ENCODE measurements at places on chromosomes 11 and 22.
A peak's percentile ranks its signal among the peaks of the same experiment; 100 is the strongest.

- DNase-seq, result no peak
Measured at GRCh38 chr22:35319244-35319985, 19.7 kb downstream of the TOM1 start.

DNA sequence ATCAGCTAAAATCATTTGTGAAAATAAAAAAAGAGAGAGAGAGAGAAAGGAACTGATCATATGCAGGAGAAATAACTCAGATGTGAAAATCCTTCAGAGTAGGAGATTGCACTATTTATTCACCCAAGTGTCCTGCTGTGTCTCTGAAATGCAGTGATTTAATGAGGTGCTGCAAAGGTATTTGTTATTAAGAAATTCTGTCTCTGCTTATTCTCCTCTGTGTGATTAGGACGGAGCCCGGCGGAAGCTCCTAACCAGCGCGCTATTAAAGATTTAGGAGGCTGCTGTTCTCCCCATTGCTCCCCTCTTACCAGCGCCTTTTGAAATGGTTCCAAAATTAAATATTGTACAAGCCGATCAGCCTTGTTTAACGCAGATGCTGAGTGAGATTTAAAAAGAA is 528.3 kb downstream of the BUD13 start:
- no peak for DNase-seq

DNA sequence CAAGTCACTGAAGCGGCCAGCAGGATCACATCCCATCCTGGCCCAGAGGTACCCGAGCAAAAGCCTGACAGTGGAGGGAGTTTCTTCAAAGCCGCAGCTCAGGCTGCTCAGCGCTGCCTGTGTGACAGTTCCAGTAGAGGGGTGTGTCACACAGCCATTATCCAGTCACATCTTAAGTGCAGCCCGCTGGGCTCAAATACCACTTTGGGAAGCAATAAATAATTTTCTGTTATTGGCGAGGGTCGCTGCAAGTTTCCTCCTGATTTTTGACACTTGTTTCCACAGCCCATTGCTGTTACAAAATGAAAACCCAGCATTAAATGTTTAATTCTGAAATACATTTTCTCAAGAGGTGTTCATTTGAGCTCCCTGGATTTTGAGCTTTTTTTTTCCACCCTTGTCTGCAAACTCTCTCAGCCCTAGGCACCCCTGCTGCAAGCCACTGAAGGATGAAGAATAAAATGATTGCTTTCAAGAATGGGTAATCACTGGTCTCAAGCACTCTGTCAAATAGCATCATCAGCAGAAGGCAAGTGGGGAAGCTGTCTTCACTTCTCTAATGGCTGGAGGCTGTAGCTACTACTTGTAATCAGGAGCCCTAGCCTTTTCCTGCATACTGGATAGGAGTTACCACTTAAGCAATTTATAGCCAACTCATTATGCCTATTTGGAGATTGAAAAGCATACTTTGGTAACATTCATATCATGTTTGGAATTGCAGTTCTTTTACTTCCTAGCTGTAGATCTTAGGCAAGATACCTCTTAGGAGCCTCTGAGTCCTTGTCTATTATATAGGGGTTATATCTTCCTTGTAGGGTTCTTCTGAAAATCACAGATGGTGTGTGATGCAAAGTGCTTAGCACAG is 373.7 kb downstream of the METTL15 start:
- no peak for DNase-seq

GRCh38 chr11:2262301-2263070 is 7.9 kb downstream of the ASCL2 start:
- DNase-seq, result no peak

DNA sequence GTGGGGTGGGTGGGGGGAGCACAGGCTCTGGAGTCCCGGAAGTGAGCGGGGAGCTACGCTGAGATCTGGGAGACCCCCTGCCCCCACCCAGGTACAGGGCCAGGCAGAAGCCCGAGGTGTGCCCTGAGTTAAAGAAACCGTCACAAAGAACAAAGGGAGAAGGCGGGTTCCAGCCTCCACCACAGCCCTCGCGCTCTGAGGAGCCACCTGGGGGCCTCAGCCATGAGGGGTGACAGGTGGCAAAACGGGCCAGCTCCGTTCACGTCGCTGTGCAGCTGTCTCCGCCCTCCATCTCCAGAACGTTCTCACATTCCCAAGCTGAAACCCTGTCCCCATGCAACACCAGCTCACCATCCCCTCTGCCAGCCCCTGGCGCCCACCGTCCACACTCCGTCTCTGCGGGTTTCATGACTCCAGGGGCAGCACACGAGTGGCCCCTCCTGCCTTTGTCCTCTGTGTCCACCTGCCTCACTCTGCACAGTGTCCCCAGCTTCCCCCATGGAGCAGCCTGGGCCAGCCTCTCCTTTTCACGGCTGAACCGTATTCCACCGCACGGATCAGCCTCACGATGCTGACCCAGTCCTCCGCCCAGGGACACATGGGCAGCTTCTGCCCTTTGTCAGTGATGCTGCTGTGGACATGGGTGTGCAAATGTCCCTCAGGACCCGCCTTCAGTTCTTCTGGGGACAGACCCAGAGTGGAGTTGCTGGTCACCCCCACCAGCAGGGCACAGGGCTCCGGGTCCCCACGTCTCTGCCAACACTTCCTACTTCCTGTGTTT is 1.7 kb upstream of the MUC5B start:
- no peak for DNase-seq

- DNase-seq, result no peak
Measured at GRCh38 chr22:17797721-17798559, 23.7 kb upstream of the BID start.

DNA sequence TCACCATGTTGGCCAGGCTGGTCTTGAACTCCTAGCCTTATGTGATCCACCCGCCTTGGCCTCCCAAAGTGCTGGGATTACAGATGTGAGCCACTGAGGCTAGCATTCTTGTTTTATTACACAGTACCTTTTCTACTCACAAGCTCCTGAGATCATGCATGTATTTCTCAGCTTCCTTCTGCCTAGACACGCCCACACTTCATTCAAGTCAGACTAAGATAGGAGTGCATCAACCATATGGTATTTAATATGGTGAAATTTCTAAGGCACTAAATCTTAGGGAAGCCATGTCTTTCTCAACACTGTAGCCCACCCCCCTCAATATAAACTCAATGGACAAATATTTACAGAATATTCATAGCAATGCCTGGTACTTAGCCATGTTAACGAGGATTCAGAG is 62.1 kb downstream of the SLC25A17 start:
- no peak for DNase-seq

DNA sequence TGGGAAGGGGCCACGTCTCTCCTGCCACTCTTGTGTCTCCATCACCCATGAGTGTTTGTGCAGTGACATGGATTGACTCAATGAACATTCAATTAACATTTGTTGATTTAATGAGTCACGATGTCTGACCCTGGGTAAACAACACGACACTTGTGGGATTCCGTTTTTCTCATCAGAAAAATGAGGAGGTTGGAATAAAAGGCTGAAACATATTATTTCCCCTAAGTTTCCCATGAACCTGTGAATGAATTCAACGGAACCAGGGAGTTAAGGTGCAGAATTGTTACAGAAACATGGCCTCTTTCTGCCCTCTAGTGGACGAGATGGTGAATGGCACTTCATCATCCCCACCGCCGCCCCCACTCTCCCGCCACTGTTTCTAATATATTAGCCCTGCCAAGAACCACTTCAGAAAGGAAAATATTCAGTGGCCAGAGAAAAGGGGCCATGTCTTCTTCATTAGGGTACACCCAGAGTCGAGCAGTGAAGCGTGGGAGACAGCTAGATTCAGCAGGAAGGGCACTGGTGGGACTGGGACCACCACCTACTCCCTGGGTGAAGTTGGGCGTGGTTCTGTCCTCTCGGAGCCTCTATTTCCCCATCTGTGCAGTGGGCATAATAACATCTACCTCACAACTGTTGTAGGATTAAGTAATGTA is 46.3 kb upstream of the SYT13 start:
- DNase-seq, result peak; percentile 11

DNA sequence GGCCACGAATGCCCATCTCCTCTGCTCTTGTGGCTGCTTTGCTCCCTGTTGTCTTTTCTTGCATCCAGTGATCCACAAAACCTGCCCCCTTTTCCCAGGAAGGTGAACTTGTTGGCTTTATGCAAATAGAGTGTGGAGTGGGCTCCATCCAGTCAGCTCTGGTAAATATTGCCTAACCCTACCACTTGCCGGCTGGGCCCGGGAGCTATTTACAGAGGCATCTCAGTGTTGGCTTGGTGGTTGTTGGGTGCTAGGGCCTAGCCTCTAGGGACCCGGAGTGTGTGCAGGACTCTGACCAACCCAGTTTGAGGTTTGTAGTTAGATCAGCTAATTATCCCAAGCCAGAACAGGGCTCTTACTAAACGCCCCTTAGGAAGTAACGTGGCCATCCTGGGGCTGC is 40.8 kb upstream of the TLCD5 start:
- DNase-seq, result no peak

GRCh38 chr11:128095466-128095981 is 491.8 kb downstream of the ETS1 start:
- DNase-seq, result no peak

- no peak for DNase-seq
Measured at GRCh38 chr11:5499671-5500070, 10.1 kb downstream of the UBQLN3 start.

DNA sequence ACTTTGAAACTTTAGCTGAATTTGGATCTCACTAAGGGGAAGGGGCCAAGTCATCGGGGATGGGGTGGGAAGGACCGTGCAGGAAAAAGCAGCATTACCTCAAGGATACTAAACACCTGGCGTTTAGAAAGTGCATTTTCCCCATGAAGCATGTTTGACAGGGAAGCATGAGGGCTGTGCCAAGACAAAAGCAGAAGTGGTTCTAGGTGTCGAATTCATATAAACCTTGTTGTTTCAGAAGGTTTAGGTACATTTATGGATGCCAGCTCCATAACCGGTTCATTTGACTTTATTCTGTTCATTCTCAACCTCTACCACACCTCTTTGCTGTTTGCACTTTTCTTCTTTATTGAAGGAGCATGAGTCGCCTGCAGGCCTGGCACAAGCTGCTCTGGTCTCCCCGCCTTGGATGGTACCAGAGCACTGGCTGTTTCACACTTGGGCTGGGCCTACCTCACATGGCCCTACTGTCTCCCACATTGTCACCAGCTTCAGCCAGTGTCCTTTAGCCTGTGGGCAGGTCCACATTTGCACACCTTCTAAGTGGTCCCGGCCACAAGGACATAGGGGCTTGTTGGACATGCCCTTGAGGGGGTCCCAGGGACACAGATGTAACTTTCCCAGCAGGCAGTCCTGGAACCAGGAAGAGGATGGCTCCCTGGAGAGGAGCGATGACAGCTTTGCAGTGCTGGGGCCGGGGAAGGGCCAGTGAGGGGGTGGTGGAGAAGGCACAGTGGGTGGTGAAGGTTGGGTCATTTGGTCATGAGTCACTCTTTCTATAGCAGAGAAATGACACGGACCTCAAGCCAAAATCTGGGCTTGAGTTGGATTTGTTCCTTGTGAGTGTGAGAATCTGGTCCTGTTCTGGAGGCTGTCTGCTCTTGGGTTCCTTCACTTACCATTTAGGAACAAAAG is 3.2 kb upstream of the ST14 start:
- no peak for DNase-seq

DNA sequence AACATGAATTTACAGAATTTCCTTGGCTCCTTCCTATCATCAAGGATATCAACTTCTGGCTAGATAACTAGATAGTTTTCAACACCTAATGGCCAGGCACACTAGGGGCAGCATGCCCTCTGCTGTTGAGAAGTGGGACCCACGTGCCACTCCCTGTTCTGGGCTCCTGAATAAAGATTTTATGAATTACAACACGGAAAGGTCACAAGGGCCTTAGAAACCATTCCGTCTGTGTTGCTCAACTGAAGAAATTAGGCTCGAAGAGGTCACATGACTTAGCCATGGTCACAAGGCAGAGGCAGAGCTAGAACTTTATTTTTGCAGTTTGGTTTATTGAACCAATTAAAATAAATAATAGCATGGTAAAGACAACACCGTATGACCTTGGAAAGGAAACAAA is 36.0 kb downstream of the PRCP start:
- no peak for DNase-seq

DNA sequence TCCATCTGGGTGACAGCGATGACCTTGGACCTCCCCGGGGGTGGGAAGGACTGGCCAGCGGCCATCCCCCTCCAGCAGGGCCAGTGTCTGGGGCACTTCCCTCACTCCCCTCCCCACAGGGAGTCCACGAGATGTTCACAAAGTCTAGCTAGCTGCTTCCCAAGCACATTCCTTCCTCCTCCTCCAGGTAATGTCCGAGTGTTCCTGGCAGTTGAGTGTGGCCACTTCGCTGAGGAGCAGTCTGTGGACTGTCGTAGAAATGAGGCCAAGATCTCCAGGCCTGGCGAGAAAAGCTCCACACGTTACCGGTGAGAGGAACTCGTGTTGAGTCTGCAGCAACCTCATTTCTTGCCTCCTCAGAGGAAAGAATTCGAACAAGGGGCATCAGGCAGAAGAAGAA is 425.5 kb downstream of the BRD1 start:
- DNase-seq, result no peak

DNA sequence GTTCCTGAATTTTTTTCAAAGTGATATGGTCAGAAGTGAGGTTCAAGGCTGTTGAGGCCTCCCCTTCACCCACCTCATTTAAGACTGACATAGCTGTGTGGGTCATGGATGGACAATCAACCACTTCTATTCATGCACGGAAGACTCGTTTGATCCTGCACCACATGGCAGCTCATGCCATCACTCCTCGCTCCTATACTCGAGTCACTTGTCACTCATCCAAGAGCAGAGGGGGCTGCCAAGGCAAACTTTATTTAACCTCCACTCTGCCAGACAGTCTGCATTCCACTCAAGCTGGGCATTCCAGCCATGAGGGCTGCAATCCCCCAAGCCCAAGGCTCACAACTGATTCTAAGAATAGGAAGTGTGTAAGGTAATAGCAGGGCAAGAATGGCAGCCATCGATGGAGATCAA is 34.1 kb downstream of the SNX19 start:
- DNase-seq, result no peak

- no peak for DNase-seq
Measured at GRCh38 chr22:28791841-28792490, 8.4 kb downstream of the XBP1 start.

DNA sequence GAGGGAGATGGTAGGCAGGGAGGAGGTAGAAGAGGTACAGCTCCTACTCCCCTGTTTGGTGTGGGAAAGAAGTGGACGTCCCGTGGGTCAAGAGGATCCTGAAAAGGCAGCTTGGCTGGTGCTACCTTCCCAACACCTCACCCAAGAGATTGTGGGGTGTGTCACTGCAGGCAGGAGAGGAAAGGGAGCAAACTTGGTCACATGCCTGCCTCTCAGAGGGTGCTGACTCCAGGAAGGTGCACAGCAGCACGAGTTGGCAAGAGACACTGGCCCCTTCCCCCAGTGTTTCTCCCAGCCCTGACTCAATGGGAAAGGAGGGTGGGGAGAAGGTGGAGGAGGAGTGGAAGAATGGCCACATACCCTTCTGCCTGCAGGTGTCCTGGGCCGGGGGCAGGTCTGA is 99.6 kb downstream of the CSNK2A3 start:
- no peak for DNase-seq

GRCh38 chr11:131228378-131228777 is 142.0 kb upstream of the NTM start:
- DNase-seq, result no peak

GRCh38 chr11:72037554-72038311 is 39.0 kb downstream of the IL18BP start:
- no peak for DNase-seq

Data from activated T-helper 1 cell treated with anti-CD3 and anti-CD28 coated beads, Interleukin-2, amount 50 U/mL, for 16 hours (primary cell).